ENCODE measurements at places on chromosomes 3 and 15.

GRCh38 chr3:38479431-38480092, 16.6 kb upstream of the EXOG start:
- peak; percentile 49 for DNase-seq

- no peak for DNase-seq
Measured at GRCh38 chr3:69193749-69194148, 71.4 kb upstream of the LMOD3 start.

GRCh38 chr15:68335251-68335650, 57.7 kb downstream of the FEM1B start:
- DNase-seq: peak; percentile 10

GRCh38 chr3:10901296-10901945, 85.4 kb downstream of the SLC6A11 start:
- DNase-seq: peak; percentile 39

GRCh38 chr3:72034986-72035385, 250.0 kb upstream of the PROK2 start:
- DNase-seq: no peak
